Stimulated activated CD8-positive, alpha-beta memory T cell treated with anti-CD3 and anti-CD28 coated beads, Interleukin-4, amount 100 ng/mL, for 4 hours (primary cell): ENCODE measurements at places on chromosomes 12 and 14.

DNA sequence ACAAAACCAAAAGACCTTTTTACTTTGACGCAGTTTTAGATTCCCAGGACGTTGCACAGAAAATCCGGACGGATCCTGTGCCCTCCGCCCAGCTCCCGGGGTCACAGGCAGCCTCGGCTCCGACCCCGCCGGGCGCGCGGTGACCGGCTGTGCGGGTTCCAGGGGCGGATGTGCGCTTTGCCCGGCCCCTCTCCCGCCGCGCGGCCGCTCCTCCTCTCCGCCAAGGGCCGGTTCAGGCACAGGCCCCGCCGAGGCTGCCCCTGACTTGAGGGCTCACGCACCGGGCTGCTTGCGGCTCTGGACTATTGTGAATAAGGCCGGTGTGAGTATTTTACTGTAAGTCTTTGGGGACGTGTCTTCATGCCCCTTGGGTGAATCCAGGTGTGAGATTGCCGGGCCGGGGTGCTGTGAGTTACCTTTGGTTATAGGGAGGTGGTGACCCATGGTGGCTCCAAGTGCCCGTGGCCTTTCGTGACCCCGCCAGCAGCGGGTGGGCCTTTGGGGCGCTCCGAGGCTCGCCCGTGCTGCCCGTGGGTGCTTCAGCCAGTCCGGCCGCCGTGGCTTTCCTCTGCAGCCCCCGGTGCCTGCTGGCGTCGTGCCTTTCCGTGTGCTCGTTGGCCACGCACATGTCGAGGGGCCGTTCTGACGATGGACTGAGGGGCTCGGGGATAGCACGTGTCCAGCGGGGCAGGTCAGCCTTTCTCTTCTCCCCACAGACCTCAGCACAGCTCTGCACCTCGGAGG, 45.9 kb downstream of the NOC4L start:
- no peak for DNase-seq

DNA sequence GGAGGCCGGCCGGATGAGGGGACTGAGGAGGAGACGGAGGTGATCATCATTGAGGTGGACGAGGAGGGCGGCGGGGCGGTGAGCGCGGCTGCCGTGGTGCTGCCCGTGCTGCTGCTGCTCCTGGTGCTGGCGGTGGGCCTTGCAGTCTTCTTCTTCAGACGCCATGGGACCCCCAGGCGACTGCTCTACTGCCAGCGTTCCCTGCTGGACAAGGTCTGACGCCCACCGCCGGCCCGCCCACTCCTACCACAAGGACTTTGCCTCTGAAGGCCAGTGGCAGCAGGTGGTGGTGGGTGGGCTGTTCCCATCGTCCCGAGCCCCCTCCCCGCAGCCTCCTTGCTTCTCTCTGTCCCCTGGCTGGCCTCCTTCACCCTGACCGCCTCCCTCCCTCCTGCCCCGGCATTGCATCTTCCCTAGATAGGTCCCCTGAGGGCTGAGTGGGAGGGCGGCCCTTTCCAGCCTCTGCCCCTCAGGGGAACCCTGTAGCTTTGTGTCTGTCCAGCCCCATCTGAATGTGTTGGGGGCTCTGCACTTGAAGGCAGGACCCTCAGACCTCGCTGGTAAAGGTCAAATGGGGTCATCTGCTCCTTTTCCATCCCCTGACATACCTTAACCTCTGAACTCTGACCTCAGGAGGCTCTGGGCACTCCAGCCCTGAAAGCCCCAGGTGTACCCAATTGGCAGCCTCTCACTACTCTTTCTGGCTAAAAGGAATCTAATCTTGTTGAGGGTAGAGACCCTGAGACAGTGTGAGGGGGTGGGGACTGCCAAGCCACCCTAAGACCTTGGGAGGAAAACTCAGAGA, 9.6 kb downstream of the MMP14 start:
- DNase-seq, result no peak

GRCh38 chr12:117144599-117144998, 45.4 kb upstream of the TESC start:
- DNase-seq, result no peak

DNA sequence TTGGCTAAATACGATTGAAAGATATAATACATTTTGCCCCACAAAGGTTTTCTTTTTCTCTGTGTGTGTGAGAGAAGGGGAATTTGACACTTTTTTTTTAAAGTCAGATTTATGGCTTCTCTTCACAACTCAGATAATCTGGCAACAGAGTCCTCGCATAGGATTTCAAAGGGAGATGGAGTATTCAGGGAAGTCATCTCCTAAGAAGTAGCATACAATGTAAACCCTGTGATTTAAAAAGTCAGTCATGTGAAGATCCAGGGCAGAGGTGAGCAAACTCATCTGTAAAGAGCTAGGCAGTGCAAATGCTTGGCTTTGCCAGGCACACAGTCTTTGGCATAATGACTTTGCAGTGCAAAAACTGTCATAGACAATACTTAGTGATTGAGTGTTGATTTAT, 1526.3 kb downstream of the AACS start:
- DNase-seq, result no peak

DNA sequence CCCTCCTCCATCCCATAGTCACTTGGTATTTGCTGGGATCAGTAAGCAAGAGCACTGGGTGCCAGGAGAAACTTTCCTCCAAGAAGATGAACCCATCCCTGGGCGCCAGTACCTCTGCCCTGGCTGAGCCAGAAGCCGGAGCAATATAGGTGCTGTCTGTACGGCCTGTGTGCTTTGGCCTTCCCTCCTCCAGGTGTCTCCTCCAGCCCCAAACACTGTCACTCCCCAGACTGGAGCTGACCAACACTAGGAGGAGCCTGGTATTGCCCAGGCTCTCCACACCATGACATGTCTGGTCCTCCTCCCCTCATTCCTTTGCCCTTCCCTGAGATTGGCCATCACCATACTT, 4.9 kb downstream of the GSTZ1 start:
- no peak for DNase-seq

- DNase-seq, result peak; percentile 45
Observed at GRCh38 chr14:76767681-76768656, 6.7 kb downstream of the VASH1 start.

GRCh38 chr14:50452979-50453705, 56.5 kb upstream of the CDKL1 start:
- DNase-seq, result no peak

- no peak for DNase-seq
Observed at GRCh38 chr14:105355850-105356604, 41.5 kb downstream of the PACS2 start.

GRCh38 chr14:103132381-103133209, 9.3 kb downstream of the TNFAIP2 start:
- no peak for DNase-seq

- peak; percentile 89 for DNase-seq
Observed at GRCh38 chr12:98503592-98504367, 11.6 kb upstream of the TMPO start.

GRCh38 chr14:48251290-48251689, 575.9 kb upstream of the MDGA2 start:
- no peak for DNase-seq

DNA sequence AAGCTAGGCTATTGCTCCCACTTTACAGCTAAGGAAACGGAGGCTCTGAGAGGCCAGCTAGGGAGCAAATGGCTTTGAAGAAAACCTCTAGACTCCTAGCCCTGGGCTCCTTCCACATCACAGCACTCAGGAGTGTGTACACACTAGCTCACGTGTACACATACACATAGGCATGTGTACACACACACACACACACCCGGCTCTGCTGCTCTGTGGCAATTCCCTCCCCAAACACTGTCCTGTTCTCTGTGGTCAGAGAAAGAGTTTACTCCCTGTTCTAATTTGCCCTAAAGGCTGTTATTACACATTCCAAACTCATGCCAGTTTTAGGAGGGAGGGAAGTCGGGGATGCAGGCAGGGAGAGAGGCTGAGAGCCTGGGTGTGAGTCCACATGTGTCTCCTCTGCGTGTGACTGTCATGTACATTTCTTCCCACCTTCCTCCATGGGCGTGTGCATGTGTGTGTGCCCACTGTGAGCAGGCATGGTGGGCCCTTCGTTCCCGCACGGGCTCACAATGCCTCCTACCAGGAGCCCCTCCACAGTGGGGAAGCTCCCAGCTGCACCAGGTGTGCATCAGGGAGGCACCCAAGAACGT, 14.2 kb downstream of the TRPV4 start:
- no peak for DNase-seq

- no peak for DNase-seq
Observed at GRCh38 chr14:100674897-100675619, 51.6 kb upstream of the DLK1 start.

GRCh38 chr12:42396473-42397259, 70.7 kb downstream of the PPHLN1 start:
- DNase-seq, result no peak

GRCh38 chr12:4720637-4720995, 416 bp downstream of the GALNT8 start:
- DNase-seq, result no peak

DNA sequence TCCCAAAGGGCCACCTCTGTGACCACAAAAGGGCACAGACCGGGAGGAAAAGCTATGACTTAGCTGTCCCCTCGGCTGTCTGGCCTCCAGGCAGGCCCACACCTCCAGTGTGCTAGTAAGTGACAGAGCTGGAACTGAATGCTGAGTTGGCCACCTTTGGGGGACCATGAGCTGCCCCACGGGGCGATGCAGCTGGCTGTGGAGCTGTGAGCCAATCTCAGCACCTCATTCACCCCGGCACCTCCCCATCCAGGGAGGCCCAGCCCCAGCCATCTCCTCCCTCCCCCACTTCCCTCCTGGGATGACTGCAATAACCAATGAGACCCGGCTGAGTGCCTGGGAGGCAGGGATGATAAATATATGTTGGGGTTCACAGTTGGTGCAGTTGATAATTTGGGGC, 12.2 kb upstream of the TESC start:
- no peak for DNase-seq

GRCh38 chr12:53042607-53043454, 7.0 kb upstream of the TNS2 start:
- no peak for DNase-seq

GRCh38 chr12:9118158-9118557, 2.4 kb upstream of the A2M start:
- no peak for DNase-seq

GRCh38 chr14:55241673-55242072, 29.5 kb upstream of the FBXO34 start:
- no peak for DNase-seq

- DNase-seq, result no peak
Observed at GRCh38 chr14:89680156-89680555, 263.1 kb upstream of the FOXN3 start.

DNA sequence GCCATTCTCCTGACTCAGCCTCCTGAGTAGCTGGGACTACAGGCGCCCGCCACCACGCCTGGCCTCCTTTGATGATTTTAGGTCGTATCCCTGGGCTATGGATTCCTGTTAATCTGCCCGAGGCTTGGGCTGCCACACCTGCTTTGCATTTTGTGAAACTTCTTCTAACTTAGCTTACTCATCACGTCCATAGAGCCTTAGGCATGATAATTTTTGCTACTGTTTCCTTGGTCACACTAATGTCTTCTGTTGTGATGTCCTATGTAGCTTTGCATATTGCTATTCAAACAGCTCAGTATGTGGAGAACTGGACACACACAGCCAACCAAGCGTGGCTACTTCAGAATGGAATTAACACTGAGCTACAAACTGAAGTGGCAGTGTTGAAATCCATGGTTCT, 47.5 kb upstream of the DDX11 start:
- no peak for DNase-seq

GRCh38 chr14:105486163-105486973, at the start of gene CRIP1:
Gene CRIP1 (plus strand): TSS chr14:105486886. CDS start chr14:105487260, 374 bp downstream.
- DNase-seq, result no peak

DNA sequence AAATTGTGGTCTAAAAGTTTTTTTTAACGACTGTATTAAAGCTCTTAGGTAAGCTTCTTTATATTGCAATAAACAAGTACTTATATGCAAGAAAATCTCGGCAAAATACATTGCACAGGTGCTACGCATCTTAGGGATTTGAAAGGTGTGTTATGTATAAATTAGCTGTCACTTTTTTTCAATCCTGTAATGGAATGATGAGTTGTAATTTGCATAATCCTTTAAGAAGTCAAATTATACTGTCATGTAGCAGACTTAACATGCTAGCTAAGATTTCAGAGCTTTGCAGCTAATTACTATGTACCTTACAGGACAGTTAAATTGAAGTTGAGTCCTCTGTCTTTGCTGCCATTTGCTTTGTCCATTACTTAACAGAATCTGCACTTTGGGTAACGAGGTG, 117.5 kb downstream of the NPAS3 start:
- DNase-seq, result no peak

DNA sequence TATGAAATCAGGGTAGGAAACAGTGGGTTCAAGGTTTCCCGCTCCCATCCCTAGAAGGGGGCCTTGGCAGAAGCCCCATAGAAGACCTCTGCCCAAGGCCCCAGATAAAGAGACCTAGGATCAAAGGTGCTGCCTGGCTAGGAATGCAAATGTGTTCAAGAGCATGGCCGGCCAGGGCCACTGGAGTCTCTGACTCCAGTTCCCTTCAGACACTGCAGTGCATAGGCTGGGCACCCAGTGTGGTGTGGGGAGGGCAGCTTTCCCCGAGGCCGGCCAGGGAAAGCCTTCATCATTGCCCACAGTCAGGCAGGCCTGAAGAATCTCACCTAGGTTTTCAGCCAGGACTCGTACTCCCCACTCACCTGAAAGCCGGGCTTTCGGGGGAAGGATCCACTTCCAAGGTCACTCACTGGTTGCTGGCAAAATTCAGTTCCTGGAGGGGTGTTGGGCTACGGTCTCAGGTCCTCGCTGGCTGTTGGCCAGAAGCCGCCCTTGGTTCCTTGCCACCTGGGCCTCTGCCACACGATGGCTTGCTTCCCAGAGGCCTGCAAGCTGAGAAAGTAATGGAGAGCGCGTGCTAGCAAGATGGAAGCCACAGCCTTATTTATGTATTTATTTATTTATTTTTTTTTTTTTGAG, 9.7 kb upstream of the PEBP1 start:
- no peak for DNase-seq

DNA sequence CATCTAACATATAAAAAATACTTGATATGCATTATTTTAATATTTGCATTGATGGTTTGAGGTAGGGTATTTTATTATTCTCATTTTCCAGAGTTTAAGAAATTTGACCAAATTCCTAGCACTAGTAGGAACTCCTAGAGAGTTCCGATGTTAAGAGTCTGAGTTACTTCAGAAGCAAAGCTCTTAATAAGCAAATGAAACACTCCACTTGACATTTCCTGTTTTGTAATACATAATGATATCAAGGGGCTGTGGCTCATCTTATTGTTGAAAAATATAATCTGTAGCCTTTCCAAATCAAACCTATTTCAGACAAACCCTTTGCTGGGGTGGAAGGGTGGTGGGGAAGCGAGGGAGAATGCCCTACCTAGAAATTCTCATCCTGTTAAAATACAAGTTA, 355.5 kb downstream of the DIO2 start:
- DNase-seq, result no peak

GRCh38 chr12:6539707-6540134, 5.4 kb downstream of the GAPDH start:
- DNase-seq, result no peak

DNA sequence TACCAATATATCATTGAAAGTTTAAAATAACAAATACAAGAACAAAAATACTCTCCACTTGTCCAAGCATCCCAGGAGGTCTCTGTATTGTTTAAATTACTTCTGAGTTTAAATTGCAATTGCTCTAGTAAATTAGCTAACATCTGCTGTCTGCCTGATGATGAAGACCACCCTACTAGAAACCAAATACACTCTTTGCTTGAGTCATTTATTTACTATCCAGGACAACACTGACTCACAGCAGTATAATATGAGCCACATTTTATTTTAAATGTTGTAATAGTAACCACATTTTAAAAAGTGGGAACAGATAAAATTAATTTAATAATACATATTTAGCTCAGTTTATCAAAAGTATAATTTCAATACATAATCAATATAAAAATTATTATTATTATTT, 62.9 kb upstream of the EEA1 start:
- no peak for DNase-seq
